ENCODE measurements at places on chromosomes 4 and X.

DNA sequence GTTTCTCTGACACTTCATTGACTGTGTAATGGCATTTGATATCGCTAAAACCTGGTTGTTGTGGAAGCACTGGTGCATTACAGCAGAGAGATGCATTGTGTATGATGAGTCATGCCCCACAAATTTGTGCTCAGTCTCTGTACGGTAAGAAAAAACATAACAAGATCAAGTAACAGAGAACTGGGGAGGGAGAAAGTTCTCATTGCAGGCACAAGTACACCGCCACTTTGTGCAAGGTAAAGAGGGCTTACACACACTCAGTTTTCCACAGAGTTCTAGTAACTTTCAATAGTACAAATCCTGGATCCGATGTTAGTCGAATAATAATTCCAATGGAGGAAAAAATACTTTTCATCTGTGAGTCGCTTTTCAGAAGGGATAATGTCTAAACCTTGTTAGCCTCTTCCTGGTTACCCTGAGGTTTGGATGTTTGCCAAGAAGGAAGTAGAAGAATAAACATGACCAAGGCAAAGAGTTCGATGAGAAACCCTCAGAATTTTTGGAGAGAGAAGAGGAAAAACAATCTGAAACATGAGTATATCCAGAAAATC, 512.5 kb upstream of the SLIT2 start:
- no peak for DNase-seq

DNA sequence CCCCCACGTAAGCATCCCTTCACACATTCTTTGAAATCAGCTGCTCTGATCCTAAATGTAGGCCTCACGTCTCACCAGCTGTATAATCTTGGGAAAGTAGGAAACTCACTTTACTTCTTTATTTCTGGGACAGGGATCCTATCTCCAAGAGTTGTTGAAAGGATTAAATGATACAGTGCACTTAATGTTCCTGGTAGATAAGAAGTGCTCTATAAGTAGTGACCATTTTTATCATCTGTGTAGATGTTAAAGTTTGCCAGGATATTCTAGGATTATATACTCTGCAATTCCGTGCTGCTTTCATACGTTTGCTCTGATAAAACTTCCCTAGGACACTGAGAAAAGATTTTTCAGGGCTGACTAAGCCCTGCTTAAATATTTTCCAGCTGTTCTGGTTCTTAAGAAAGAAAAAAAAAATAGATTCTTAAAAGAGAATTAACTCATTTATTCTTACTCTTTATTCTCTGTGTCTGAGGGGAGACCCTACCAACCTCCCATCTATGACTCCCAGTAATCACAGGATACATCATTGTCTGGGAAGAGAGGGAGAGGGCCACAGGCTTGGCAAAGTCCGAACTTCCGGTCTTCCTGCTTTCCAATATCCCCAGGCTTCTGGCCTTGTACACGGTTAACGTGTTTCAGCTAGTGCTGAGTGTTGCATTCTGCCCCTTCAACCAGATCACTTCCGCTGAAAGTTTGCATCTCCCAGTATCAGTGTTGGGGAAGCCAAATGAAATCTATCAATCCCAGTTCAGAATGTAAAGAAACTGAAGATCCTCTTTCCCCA, 269.2 kb downstream of the TRIML1 start:
- DNase-seq = no peak

DNA sequence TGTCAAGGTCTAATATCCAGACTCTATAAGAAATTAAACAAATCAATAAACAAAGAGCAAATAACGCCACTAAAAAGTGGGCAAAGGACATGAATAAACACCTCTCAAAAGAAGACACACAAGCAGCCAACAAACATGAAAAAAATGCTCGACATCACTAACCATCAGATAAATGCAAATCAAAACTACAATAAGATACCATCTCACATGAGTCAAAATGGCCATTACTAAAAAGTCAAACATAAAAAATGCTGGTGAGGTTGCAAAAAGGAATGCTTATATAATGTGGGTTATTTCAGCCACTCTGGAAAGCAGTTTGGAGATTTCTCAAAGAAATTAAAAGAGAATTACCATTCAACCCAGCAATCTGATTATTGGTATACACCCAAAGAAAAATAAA, 481.1 kb downstream of the STPG2 start:
- no peak for DNase-seq

DNA sequence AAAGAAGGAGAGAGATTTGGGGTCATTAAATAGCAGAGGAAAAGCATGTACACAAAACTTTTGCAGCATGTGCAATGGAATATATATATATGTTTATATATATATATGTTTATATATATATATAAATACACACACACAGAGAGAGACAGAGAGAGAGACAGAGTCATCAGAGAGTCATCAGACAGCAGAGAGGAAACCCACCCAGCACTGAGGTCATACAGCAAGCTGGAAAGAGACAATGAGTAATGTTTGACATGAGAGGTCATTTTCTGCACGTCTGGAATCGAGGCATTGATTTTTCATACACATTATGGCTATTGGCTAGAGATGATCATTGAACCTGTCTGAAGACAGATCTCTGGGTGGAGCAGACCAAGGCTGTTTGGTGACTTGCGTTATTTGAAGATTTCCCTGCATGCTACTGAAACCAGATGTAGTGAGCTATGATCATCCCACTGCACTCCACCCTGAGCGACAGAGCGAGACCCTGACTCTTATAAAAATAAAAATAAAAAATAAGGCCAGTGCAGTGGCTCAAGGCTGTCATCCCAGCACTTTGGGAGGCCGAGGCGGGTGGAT, 48.8 kb upstream of the SHOX start:
- no peak for DNase-seq

DNA sequence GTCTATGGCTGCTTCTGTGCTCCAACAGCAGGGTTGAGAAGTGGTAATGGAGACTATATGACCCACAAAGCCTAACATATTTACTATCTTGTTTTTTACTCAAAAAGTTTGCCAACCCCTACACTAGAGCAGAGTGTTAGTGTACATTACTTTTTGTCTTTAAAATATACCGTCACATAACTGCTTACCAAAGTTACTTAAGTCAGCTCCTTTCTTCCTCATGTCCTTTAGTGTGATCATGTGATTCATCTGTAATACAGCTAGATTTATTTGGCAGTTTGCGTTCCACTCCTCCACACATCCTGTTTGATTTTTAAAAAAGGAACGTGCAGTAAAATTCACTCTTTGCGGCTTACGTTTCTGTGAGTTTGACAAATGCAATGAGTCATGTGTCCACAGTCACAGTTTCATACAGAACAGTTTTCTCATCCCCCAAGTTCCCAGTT, 162.4 kb upstream of the GPRIN3 start:
- DNase-seq = no peak

DNA sequence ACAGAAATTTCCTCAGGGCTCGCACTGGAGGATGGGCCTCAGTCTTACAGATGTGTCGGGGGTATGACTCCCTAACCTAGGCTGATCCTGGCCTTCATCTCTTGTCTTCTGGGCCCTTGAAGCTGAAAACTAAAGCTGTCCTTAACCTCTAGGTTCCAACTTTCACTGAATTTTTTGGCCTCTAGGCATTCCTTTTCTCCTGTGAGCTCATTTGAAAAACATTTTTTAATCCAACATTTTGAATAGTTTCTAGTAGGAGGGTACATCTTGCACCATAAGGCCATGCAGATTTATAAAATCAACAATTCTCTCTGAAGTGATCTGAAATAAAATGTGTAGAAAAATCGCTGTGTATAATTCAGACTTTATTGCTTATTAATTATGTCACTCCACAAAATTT, 19.7 kb downstream of the RWDD4 start:
- DNase-seq = no peak

Data from GM10248 (cell line).